Activated CD4-positive, alpha-beta T cell treated with anti-CD3 and anti-CD28 coated beads, Interleukin-2, Interleukin-4, amounts not matched to agents 100 ng/mL and 50 ng/mL, durations not matched to agents 16 hours and 8 hours (primary cell): ENCODE measurements at places on chromosomes 4 and X.

- DNase-seq: peak; percentile 94
Measured at GRCh38 chrX:53683556-53684414, 2.7 kb downstream of the HUWE1 start.

GRCh38 chr4:52032005-52032404 lies 6.1 kb downstream of the SGCB start:
- no peak for DNase-seq

DNA sequence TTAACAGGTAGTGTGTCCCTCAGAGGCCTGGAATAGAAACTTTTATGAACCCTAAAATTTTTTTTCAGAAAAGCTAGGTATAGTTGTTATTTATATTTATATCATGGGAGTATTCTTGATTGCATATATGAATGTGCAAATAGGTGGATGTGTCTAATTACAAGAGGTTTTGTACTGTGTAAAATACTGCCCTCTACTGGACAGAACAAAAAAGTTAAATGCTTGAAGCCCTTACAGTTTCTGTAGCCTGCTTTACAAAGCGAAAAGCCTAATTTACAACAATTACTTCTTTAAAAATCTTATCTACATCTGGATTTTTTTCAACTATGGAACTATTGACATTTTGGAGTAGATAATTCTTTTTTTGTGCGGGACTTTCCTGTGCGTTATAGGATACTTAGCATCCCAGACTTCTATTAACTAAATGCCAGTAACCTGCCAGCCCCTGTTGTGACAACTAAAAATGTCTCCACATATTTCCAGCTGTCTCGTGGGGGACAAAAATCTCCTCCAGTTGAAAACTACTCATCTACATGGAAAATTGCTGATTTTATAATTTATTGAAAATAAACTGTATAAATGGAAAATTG lies 35.1 kb downstream of the ENPEP start:
- DNase-seq: peak; percentile 55

DNA sequence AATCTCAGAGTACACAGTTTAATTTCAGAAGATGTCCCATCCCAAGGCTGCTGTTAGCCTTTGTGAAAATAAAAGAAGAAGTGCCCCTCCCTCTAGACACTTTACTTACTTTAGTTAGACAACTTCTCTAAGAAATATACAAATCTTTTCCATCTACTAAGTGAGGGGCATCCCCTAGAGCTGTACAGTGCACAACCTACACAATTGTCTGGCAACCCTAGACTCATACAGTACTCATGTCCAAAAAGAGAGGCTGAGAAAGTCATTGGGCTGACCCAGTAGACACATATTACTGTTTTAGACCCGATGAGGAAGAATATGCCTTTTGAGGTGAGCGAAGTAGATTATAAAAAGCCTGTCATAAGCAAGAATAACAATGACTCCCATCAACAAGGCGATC lies 297.6 kb downstream of the IDS start:
- DNase-seq: no peak

DNA sequence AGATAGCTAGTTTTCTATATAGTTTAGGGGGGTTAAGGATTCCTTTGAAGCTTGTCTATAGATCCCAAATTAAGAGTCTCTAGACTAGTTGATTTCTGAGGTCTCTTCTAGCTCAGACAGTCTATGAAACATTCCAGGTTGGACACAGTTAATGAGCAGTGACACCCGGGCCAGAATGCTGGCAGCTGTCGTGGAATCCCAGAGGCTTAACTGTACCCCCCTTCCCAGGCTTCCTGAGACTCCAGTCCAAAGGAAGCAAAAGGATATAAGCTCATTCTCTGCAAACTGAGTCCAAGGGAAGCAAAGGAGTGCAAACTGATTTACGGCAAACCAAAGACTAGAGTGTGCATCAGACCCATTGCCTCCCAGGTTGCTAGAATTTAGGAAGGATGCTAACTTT lies 62.9 kb downstream of the DCX start:
- DNase-seq: no peak

- DNase-seq: peak; percentile 83
Measured at GRCh38 chrX:46978341-46979291, 66.4 kb downstream of the JADE3 start.

DNA sequence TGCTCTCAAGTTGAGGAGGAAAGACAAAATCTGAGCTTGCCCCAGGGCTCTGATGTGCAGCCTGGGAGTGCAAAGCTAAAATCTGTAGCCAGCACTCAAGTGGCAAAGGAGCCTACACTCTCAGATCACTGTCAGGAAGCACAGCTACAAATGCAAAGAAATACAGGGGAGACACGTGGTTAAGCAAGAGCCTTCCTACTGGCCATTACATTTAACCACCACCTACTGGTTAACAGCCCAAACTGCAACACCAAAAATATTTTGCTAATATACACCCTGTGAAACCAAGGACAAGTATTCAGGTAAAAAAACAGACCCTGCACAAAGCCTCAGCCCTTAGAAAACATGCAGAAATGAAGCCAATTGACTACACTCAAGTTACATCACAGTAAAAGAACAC lies 170.4 kb upstream of the FGF16 start:
- DNase-seq: peak; percentile 1

DNA sequence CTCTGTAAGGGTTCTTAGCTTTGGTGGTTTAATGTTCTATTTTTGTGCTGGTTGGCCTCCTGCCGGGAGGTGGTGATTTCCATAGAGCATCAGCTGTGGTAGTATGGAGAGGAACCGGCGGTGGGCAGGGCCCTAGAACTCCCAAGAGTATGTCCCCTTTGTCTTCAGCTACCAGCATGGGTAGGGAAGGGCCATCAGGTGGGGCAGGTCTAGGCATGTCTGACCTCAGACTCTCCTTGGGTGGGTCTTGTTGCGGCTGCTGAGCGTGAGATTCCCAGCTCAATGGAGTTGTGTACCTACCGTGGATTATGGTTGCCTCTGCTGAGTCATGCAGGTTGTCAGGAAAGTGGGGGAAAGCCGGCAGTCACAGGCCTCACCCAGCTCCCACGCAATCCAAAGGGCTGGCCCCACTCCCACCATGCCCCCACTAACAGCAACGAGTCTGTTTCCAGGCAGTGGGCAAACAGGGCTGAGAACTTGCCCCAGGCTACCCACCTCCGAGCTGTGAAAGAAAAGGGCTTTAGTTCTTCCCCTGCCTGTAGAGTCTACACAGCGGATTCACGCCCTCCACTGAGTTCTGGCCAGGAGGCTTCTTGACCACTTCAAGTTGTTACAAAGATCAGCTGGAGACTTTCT lies 235.9 kb downstream of the RPA4 start:
- DNase-seq: no peak

GRCh38 chrX:40912576-40912975 lies 172.7 kb upstream of the USP9X start:
- DNase-seq: no peak

DNA sequence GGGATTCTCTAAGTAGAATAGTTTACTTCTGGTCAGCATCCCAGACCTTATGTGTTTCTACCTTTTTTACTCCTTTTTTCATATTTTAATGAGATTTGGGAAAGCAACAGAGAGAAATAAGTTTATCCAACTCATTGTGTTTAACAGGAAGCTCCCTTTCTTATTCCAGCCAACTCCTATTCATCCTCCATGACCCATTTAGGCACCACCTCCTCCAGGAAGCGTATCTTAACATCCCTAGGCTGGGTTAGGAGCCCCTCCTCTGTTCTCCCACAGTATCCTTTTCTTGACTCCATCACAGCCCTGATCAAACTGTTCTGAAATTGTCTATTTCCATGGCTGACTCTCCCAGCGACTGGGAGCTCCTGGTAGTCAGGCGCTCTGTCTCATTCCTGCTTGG lies 18.8 kb upstream of the IQSEC2 start:
- no peak for DNase-seq

- DNase-seq: no peak
Measured at GRCh38 chr4:11232015-11232414, 196.7 kb downstream of the HS3ST1 start.

DNA sequence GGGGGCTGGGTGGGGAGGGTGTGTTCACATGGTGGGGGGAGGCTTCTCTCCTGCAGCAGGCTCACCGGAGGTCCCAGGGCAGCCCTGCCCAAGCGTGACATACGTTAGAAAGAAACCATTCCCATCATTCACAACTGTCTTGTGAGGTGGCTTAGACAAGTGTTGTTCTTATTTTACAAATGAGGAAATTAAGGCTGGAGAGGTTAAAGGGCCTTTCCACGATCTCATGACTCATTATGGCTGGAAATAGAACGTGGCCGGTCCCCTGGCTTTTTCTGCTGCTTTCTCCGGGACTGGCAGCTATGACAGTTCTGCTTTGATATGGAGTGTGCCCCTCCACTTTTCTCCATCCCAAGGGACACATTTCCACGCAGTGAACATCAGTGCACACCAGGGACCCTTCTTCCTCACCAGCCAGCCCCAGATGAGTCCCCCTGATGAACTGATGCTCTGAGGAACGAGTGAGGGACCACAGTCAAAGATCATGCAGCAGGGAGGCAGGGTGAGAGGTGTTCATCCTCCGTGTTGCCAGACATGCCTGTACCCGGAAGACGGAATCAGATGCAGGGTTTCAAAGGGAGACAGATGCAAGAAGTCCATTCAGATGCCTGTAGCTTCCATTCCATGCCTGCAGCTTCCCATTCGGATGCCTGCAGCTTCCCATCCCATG lies 64.0 kb upstream of the ACSL1 start:
- DNase-seq: no peak

- DNase-seq: no peak
Measured at GRCh38 chr4:120111745-120112144, 45.1 kb upstream of the MAD2L1 start.

DNA sequence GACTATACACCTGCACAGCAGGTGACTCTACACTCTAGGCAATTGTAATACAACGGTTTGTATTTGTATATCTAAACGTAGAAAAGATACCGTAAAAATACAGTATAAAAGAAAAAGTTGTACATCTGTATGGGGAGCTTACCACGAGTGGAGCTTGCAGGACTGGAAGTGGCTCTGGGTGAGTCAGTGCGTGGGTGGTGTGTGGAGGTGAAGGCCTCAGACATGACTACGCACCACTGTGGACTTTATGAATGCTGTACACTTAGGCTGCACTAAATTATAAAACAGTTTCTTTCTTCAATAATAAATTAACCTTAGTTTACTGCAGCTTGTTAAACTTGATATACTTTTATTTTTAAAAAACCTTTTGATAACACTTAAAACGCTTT lies 85.0 kb upstream of the FAT1 start:
- DNase-seq: no peak

DNA sequence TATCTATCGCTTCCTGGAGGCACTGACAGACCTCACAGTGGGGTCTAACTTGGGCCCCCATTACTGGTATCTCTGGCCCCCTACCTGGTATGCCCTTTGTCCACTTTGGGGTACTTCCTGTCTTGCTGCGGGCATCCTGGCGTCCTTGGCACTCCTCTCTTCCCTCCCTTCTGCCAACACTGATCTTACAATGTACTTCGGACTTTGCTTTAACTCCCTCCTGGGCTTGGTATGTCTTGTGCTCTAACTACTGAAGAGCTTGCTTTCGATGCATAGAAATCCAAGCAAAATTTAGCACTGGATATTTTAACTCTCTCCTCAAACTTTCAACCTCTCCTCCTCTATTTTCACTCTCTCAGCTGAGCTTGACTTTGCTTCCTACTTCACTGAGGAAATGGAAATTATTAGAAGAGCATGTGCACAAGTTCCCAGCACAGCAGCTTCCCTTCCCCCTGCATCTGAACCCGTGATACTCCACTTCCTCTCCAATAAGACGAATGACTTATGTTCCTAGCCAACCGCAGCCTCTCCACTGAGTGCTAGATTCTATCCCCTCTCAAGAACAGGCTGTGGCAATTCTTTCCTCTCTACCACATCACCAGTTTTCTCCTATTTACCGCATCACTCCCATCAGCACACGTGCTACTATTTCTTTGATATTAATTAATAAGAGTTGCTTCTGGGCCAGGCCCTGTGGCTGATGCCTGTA lies 52.9 kb downstream of the SUPT20HL2 start:
- peak; percentile 20 for DNase-seq

DNA sequence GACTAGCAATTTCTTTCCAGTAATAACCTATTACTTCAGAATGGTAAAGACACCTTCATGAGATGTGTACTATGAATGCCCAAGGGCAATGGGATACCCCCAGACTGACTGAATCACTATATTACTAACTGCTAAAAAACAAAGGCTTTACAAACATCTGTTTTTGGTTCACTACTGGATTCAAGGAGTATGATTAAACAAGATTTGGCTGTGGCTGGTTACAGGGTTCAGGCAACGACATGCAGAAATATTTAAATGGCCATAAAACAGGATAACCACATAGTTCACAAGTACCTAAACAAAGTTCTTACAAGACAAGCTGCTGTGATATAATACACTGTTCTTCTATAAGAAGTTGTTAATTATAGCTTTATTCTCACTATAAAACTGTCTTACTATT lies 128.2 kb downstream of the FRYL start:
- no peak for DNase-seq

DNA sequence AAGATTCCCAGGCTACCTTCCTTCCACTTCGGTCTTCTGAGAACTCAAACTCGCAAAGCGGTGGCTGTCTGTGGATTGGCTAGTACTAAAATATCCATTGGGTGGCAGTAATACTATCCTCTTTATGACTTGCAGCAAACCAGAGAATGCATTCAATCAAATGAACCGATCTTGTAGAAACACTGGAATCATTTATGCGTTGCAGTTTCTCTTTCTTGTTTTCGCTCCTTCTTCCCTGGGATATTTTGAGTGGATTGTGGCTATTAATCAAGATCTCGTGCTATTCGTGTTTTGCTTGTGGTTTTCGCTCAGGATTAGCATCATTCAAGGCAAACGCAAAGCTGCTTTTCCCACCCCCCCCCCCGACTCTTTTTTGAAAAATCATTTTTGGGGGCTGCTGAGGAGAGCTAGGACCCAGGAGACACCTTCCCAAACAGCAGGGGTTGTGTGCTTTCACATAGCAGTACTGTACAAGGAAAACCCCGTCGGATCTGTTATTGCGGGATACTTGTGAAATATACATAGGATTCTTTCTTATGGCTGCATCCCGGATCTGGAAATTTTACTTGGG lies at the start of gene IL1RAPL1:
Gene IL1RAPL1, plus strand, starts transcription at position 466 of the 571 bp plus-strand sequence.
- no peak for DNase-seq

DNA sequence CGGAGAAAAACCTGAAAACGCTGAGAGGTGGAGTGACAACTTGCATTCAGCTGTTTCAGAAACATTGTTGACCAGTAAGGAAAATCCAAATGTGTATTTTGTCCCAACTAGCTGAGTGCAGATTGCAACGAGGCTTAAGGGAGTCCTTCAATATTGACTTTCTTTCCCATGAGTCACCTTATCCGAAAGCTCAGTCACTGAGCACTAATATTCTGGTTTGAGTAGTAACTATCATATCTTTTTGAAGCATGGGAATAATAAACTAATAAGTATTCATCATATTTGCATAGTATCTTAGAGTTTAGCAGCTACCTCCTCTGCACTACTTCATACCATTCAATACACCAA lies 604.3 kb downstream of the PACRGL start:
- DNase-seq: no peak

DNA sequence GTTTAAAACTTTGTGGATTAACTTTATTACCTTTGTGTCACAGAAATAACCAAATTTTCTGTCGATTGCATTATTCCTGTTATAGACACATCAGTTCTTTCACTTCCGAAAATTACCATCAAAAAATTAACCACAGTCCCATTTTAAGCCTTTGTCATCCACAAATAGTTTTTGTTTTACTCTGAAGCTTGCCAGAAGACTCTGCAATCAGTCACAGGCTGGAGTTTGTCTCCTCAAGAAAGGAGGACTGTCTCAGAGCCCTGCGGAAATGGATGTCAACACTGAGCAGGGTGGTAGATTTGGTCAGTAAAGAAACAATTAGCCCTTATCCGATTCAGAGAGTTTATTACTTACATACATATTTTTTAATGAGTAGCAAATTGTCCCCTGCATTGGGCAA lies 20.1 kb upstream of the TCEAL4 start:
- DNase-seq: no peak
